ENCODE measurements at places on chromosomes 13 and 19.

- DNase-seq: no peak
These were observed 116.6 kb upstream of the UQCRFS1 start for GRCh38 chr19:29329460-29330134.

DNA sequence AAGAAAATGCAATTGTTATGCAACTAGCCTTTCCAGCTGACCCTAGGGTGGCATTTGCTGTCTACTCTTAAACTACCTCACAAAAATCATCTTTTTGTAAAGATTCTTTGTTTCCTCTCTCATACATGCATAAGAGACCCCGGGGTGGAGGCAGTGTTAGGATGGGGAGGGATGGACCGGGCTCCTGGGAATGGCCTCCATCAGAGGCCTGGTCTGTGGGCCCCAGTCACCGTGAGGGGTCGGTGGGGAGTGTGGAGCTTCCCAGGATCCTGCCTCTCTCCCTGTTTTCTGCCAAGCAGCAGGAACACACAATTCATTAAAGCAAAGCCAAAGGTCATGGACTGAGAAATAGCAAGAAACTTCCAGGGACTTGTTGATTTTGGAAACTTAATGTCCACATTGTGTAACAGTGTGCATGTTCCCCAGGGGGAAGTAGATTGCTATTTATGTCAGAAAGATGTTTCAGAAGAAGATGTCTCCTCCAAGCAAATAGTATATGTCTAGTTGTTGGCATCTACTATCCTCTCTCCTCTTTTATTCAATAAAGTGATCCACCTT, 241.4 kb downstream of the ENOX1 start:
- DNase-seq: no peak

- no peak for DNase-seq
These were observed 62.1 kb downstream of the PEPD start for GRCh38 chr19:33459222-33460090.

- no peak for DNase-seq
These were observed 228.6 kb downstream of the DNAJC15 start for GRCh38 chr13:43251961-43252360.

GRCh38 chr19:538641-539428, 5.0 kb upstream of the GZMM start:
- DNase-seq: no peak

- DNase-seq: no peak
These were observed 123.1 kb downstream of the SPRY2 start for GRCh38 chr13:80217614-80218456.

DNA sequence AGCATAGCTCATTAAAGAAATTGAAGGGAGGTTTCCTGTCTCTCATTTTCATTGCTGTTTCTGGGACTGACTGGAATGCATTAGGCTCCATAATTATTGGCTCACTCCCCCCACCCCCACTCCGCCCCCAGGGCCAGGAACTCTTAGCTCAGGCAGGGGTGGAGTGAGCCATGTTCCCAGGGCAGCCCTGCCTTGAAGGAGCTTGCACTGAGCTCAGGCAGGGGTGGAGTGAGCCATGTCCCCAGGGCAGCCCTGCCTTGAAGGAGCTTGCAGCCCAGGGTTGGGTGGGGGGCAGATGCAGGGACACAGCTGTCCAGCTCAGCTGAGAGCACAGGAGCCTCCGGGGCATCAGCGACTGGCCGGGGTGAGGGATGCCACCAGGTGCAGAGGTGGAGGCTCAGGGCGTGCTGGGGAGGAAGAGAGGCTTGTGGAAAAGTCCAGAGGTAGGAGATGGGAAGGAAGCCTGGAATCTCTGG, 39.1 kb upstream of the TFDP1 start:
- no peak for DNase-seq

- no peak for DNase-seq
These were observed 469 bp upstream of the RNF6 start for GRCh38 chr13:26222520-26223046.

- no peak for DNase-seq
These were observed 8.4 kb upstream of the PRR19 start for GRCh38 chr19:42293540-42293939.

DNA sequence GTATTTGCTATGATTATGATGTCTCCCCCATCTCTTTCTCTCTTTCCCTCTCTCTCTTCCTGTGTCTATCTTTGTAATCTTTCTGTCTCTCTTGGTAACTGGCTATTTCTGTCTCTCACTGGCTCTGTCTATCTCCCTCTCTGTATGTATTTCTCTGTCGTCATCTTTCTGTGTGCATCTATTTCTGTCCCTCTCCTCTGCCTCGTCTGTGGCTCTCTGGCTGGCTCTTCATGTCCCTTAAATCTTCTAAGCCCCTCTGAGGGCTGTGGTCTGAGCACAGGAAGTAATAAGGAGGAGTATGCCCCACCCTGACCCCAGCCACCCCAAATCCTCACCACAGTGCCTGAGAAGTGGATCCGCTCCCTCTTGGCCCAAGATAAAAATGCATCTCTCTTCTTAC, 104.4 kb downstream of the DNAJC15 start:
- DNase-seq: no peak

GRCh38 chr13:26456650-26457049, 100.8 kb upstream of the WASF3 start:
- DNase-seq: no peak

DNA sequence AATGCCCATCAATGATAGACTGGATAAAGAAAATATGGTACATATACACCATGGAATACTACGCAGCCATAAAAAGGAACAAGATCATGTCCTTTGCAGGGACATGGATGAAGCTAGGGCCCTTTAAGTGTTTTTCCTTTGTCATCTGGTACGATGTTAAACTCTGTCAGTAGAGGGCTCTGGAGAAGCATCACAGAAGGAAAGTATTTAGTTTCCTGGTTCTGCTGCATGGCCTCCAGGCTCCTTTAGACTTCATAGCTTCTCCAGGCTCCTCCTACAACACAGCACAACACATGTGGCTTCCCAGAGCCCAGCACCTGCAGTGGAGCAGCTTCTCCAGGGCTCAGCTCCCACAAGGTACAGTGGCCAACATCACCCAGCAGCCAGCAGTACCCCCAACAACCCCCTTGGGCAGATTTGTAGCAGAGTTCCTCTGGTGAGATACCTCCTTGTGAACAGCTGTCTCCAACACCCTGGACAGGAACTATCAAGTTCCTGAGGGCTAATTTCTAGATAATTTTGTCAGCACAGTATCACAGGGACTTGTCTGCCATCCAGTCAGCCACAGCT, 63.4 kb downstream of the KCTD12 start:
- DNase-seq: no peak

DNA sequence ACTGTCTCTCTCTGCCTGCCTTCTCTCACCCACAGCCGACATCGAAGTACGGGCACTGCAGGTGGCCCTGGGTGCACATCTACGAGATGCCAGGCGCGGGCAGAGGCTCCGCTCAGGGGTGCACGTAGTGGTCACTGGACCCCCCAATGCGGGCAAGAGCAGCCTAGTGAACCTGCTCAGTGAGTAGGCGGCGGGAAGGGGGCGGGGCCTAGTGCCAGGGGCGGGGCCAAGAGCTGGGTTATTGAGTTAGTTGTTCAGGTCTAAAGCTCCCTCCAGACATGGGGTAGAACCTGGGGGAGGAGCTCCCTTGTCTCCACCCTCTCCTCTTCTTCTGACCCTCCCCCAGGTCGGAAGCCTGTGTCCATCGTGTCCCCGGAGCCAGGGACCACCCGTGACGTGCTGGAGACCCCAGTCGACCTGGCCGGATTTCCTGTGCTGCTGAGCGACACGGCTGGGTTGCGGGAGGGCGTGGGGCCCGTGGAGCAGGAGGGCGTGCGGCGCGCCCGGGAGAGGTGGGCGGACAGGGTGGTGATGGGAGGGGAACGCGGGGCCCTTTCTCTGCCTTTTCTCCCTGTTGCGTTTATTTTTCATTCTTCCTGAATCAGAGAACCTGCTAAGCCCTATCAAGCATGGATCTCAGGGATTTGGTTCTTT, 1.9 kb downstream of the GTPBP3 start:
- peak; percentile 72 for DNase-seq
